NCI-H1105 (cell line): ENCODE measurements at places on chromosomes 2 and 18.
A peak's percentile ranks its signal among the peaks of the same experiment; 100 is the strongest.

GRCh38 chr2:126678269-126679065 is 22.5 kb downstream of the GYPC start:
- DNase-seq: no peak

DNA sequence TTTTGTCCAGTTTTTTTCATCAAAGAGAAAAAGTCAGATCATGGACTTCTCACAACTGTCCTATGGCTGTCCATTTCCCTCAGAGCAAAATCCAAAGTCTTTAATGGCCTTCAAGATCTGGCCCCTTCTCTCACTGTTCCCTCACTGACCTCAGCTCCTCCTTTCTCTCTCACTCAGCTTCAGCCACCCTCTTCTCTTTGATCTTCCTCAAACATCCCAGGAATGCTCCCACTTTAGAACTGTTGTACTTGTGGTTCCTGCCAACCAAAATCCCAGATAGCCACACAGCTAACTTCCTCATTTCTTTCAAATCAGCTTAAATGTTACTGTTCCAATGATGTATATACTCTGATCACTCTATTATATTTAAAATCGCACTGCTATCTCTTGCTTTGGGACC is 82.9 kb downstream of the NUP35 start:
- DNase-seq: no peak

DNA sequence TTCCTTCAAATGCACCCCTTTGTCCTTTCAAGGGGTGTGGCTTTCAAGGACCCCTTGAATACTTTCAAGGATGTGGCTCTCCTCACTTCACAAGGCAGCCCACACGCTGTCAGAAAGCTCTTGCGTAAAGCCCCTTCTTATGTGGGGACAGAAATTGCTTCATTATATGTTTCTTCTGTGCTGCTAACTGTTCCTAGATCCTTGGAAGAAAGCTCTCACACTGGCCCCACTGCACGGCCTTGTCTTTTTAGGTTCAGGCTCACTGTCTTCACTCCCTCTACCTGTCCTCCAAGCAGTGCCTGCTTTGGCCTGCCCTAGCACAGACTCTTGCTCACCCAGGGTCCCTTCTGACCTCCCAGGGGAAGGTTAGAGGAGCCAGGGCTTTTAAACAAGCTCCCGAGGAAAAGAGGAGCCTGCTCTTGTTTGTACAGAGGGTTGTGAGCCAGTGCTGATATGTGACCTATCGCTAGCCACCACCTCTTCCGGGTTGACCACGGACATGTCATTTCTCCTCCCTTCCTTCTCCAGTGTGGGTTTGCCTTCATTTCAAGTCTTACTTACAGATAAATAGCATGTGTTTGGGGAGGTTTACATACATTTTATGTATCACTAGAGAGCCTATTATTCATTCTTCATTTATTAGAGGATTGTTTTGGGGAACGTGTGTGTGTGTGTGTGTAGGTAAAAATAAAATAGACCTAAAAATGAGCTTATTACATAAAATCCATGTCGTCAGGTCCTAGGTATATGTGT is 94.7 kb downstream of the RTN4 start:
- DNase-seq: no peak

DNA sequence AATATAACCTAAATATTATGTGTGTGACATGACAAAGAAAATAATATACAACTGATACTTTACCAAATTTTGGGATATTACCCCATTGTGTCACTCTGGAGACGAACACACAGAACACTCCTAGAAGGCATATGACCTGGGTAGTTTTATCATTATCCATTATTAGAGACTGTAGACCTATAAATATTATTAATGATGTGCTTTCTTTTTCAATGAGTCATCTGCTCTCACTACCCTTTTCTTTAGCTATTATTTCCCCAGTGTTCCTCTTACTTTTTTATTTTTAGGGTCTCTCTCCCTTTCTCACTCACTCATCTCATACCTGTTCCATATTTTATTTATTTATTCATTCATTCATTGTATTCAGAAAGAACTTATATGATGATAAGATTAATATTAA is 143.3 kb upstream of the ITGA4 start:
- DNase-seq: no peak

DNA sequence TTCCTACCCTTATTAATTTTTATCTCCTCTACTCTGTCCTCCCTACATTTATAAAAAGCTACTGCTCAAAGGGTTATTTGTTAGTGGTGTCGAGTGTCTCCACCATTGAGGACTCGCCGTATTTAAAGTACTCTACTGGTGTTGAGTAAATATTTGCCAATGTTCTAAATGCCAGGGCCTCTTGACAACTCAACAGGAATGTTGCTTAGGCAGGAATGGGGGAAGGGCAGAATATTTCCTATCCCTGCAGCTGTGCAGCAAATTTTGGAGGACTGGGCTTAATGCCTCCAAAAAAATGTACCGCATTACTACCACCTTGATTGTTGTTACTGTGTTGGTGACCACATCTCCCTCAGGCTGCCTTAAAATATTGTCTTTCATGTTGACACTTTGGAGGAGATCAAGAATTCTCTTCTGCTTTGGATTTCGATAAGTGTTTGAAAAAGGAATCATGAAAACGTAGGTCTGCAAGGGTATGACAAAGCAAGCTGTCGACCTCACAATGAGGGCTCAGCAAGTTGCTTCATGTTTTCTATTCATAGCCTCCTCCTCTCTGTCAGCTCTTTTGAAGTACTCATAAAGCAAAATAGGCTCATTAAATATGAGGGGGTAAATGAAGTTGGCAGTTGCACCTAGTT is 84.3 kb downstream of the EFEMP1 start:
- DNase-seq: peak; percentile 86

DNA sequence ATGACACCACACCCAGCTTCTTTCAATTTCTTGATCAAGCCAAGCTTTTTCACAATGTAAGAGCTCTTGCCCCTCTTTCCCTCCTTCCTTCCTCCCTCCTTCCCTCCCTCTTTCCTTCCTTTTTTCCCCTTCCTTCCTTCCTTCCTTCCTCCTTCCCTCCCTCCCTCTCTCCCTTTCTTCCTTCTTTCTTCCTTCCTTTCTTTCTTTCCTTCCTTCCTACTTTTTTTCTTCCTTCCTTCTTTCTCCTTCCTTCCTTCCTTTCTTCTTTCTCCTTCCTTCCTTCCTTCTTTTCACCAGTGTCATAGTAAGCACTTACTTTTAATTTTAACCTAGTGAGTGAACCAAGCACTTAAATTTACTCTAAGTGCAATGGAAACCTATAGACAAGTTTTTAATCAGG is 21.2 kb upstream of the PSME4 start:
- no peak for DNase-seq

- no peak for DNase-seq
Measured at GRCh38 chr2:149068225-149068995, 29.9 kb downstream of the LYPD6B start.

DNA sequence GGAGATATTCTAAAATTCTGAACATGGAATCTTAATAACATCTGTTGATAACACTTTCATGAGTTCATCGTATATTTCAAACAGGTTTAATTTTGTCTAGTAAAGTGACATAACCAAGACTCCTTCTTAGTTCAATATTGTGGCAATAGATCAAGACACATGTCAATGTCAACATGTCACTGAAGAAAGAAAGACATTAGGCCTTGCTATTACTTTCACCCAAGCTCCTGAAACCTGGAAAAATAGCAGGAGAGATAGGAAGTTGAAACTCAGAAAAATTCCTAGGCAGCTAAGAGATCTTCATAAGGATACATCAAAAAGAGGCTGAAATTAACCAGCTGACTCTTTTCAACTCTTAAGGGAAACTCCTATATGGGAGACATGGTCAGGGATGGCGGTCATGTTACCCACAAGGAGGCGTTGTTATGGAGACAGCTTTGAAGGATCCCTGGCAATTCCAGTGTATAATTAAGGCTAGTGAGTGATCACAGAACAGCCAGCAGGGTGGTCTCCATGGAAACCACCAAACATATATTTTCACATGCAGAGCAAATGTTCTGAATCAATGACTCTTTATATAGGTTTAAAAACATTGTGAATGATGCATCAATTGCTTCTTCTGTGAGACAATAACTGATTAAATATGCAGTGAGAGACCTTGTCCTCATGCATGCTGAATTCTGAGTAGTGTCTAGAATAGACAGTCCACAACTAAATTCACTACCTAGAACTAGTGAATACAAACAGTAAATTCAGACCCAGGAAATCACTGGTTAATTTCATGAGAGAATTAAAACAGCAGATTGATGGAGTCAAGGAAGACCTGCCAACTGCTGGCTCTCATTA is 115.3 kb upstream of the RIOK3 start:
- peak; percentile 74 for DNase-seq

- no peak for DNase-seq
Measured at GRCh38 chr2:74554820-74555531, 456 bp downstream of the DOK1 start.

DNA sequence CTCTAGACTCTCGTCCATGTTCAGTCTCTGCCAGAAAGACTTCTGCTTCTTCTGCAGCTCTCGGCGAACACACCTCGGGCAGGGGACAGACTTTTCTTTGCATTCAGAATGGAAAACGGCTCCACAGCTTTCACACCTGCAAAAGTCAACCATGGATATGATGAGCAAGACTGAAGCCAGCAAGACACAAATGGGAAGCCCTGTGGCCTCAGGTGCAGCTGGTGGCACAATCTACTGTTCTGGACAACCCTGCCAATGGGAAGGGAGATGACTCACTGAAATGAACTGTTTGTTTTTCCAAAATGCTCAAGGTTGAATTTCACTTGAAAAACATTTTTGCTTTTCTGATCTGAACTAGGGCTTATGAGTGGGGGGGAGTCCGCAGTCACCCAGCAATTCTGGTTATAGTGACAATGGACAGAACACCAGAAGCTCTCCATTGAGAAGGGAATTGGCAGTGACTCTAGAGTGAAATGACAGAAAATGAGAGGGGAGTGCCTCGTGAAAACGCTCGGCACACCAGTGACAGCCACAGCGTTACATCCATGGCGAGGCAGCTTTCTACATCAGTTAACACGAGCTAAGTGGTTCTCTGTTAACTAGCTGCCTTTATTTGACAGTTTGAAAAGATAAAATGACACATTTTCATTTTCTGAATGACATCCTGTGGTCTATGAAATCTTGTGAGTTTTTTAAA is 58.8 kb upstream of the FZD5 start:
- no peak for DNase-seq

- no peak for DNase-seq
Measured at GRCh38 chr2:44635725-44636124, 274.0 kb downstream of the CAMKMT start.

GRCh38 chr2:151922845-151923666 is 94.8 kb upstream of the ARL5A start:
- peak; percentile 46 for DNase-seq

GRCh38 chr2:185990861-185991525 is 252.4 kb downstream of the FSIP2 start:
- no peak for DNase-seq

DNA sequence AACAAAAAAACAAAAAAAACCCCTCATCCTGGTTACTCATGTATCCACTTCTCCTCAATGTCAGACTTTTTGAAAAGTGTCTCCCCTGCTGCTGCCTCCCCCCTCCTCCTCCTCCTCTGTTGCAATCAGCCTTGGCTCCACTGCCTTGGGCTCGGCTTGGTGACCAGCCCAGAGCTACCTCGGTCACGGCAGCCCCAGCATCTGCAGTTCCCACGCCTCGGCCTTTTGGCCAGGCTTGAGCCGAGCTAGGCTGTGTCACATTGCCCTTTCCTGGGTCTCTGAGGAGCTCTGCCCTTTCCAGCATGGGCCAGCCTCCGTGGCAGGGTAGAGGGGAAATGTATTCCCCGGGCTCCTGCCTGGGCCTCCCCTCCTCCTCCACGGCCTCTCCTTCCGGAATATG is 22.7 kb upstream of the INHBB start:
- no peak for DNase-seq

DNA sequence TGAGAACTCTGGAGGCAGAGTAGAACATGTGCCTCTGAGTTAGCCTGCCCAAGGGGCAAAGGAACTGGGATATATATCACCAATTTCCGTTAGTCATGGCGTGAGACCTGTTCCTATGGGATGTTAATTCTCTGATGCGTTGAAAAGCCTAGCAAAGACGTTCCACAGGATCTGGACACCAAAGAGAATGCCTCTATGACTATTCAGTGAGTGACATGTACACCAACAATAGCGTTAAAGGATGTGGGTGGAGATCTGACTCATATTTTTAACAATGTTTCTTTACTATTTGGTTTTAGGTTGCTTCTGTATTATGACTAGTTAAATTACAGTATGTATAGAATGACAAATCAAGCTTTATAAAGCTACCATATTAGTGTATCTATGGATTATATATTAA is 320.9 kb upstream of the MC4R start:
- DNase-seq: no peak

GRCh38 chr2:12871694-12872315 is 155.1 kb downstream of the TRIB2 start:
- no peak for DNase-seq

DNA sequence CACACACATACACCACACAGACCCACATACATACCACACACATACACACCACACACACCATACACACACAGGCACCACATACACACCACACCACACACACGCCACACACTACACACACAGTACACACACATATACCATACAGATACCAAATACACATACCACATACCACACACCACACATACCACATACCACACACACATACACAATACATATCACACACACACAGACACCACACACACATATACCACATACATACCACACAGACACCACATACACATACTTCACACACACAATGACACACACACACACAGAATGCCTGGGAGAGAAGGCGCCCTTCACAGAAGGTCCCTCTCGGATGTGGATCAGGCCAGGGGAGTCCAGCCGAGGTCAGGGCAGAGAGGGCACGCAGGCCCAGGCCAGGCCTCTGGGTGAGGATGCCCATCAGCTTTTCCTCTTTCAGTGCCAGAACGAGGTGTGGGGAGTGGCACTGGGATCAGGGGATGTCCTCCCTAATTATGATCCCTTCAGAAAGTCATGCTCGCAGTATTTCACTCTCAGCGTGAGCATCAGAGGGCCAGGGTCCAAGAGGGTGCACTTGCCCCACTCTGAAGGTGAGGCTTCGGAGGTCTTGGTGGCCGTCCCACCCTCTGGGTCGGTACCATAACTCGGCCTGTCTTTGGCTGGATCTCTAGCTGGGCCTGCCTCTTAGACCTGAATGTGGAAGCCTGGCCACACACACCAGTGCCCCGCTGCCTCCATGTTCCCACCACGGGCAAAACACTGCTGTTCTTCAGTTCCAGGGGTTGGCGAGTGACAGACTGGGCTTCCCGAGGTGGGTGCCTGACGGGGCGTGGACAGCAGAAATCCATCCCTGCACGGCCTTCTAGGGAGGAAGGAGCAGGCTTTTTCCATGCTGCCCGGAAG is 70.6 kb upstream of the ODC1 start:
- DNase-seq: no peak

- no peak for DNase-seq
Measured at GRCh38 chr2:170503563-170503962, 211.6 kb upstream of the SP5 start.
